ENCODE measurements at places on chromosomes 3 and 15. TPM values are rescaled to one million over a fixed set of nuclear protein-coding genes. Genes with fewer than 3 reads are reported as not detected.

- no peaks in the 10 kb centered on the region for H3K36me3 ChIP-seq
- no peak overlapping the region for H3K4me3 ChIP-seq
- no peaks in the 10 kb centered on the region for H3K4me1 ChIP-seq
These were observed 62.4 kb downstream of the ZBTB20 start for GRCh38 chr3:115084686-115085085.

Gene STAB1
- total RNA-seq, result not detected

DNA sequence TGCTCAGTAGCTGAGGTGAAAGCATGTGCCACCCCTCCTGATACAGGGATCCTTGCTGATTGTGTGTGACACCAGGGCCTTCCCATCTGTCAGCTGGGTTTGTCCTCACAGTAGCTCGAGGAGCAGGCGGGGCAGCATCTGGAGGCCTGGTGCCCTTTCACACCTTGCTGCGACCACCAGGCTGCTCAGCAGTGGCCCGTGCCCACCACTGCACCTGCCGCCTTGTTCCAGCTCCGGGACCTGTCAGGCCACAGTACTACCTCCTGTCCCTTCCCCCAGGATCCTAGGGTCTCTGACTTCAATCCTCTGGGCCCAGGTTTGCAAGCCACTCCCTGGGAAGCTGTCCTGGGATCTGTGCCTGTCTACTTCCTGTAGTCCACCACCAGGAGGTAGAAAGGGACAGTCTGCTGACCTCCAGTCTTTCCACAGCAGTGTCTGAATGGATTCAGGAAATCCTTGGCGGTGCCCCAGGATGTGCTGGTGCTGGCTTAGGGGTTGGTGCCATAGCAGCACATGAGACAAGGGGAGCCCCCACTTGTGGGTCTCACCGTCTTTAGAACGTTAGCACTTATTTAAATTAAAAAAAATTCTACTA lies 27.5 kb downstream of the APBA2 start:
- no peaks in the 10 kb centered on the region for H3K36me3 ChIP-seq
- DNase-seq, result no peak
- peaks cover 6% of the 10 kb centered on the region for H3K4me1 ChIP-seq
- no peak overlapping the region for H3K27ac ChIP-seq
- no peak overlapping the region for H3K4me3 ChIP-seq

- no peaks in the 10 kb centered on the region for H3K27me3 ChIP-seq
- H3K4me1 ChIP-seq, result no peaks in the 10 kb centered on the region
- H3K36me3 ChIP-seq, result no peaks in the 10 kb centered on the region
- no peak overlapping the region for H3K4me3 ChIP-seq
- DNase-seq, result no peak
- H3K27ac ChIP-seq, result no peak overlapping the region
These were observed 18.7 kb downstream of the THRB start for GRCh38 chr3:24475925-24476324.

DNA sequence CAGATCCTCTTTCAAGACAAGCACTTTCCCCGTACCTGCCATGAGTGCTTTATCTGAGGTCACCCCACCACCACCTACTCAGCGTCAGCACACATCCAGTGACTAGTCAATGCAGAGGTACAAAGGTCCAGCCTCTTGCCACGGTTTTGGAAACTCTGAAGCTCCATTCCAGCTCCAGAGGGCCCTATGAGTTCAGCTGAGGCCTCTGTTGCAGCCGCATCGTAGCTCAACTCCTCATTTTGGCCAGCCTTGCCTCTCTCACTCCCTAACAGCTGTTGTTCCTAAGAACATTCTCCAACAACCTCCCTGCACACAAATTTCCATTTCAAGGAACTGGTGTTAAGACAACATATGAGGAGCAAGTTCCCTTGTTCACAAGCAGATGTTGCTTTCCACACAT lies 405.1 kb upstream of the PROK2 start:
- no peak overlapping the region for H3K27ac ChIP-seq
- H3K36me3 ChIP-seq, result no peaks in the 10 kb centered on the region
- no peak overlapping the region for H3K4me3 ChIP-seq
- H3K27me3 ChIP-seq, result peaks cover 3% of the 10 kb centered on the region
- no peak for DNase-seq

DNA sequence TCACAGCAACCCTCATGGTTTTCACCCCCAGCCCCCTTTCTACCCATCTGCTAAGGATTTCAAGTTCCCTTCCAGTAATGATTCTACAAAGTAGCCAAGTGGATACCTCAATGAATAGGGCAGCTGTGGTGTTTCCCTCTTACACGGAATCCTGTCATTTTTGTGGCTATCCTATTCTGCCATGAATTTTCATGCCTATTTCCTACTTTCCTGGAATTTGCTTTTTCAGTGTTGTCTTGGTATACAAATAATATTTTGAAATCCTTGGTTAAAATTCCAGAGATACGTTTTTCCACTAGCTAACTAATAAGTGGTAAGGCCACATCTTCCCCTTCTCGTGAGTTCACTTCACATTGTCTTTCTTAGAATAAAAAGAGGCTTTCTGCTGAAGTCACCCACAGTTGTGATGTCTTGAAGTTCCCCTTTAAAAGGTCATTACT lies 7.5 kb downstream of the ADPRH start:
- H3K4me3 ChIP-seq, result no peak overlapping the region
- H3K27ac ChIP-seq, result no peak overlapping the region
- H3K36me3 ChIP-seq, result peaks cover 20% of the 10 kb centered on the region
- H3K27me3 ChIP-seq, result peaks cover 2% of the 10 kb centered on the region
- no peak for DNase-seq

Gene GRK7
- not detected for total RNA-seq

Gene NTRK3
- total RNA-seq, result not detected

- H3K4me1 ChIP-seq, result no peaks in the 10 kb centered on the region
- H3K27ac ChIP-seq, result no peak overlapping the region
- no peaks in the 10 kb centered on the region for H3K27me3 ChIP-seq
- H3K4me3 ChIP-seq, result no peak overlapping the region
These were observed 35.8 kb downstream of the ABHD5 start for GRCh38 chr3:43726521-43726920.

DNA sequence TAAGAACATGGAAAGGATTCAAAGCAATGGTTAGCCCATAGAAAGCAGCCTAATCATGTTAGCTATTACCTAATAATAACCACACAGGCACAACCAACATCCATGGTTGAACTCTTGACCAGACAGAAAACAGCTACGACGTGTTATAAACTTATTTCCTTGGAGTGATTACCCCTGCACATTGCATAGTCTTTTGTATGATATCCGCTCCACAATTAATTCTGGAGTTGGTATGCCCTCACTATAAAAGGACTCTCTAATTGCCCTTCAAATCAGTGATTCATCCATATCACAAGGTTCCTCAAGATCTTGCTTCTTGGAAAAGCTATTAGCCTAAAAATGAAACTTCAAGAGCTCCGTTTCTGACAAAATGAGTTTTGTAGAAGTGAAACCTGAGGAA lies 117.9 kb downstream of the SYNPR start:
- H3K4me1 ChIP-seq, result no peaks in the 10 kb centered on the region
- H3K36me3 ChIP-seq, result no peaks in the 10 kb centered on the region
- H3K4me3 ChIP-seq, result no peak overlapping the region

DNA sequence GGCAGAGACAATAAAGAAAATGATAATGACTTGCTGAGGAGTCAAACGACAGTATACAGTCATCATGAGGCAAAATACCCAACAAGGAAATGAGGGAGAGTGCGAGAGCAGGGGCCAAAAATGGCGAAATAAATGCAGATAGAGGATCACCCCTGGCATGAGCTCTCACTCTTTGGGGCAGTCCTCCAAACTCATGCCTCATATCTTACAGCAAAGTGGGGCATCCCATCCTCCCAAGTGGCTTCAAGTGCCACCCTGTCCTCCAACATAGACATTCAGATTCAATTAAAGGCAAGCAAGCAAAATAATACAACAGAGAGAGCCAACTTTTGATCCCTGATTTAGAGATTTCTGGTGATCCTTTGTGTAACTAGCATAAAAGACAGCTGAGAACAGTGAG lies 278.4 kb downstream of the GBE1 start:
- no peak overlapping the region for H3K4me3 ChIP-seq
- H3K27me3 ChIP-seq, result peaks cover 2% of the 10 kb centered on the region
- H3K4me1 ChIP-seq, result no peaks in the 10 kb centered on the region
- no peak overlapping the region for H3K27ac ChIP-seq
- H3K36me3 ChIP-seq, result no peaks in the 10 kb centered on the region

Gene TF
- 0.16 TPM for total RNA-seq

Gene ANKDD1A
- total RNA-seq, result 24.4 TPM

DNA sequence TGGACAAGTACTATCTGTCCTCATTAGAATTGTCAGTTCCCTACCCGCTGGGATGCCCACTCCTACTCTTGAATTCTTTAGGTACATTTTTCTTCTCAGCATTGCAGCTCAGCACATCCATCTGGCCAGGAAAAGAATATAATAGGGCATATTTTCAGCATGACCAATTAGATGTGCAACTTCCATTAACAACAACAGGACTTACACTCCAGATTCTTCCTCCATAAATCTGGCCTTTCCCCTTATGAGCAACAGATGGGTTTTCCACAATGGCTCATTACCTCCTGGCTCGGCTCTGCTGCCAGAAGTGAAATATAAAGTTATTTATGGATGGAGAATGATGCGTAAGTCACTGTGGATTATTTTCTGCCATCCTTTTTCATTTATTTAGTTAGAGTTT lies 443.8 kb upstream of the TGFBR2 start:
- no peaks in the 10 kb centered on the region for H3K36me3 ChIP-seq
- H3K4me1 ChIP-seq, result no peaks in the 10 kb centered on the region
- no peak overlapping the region for H3K27ac ChIP-seq
- H3K27me3 ChIP-seq, result no peaks in the 10 kb centered on the region
- H3K4me3 ChIP-seq, result no peak overlapping the region
- no peak for DNase-seq

GRCh38 chr3:111721747-111722146 lies 126.6 kb upstream of the ZBED2 start:
- no peak for DNase-seq
- H3K4me1 ChIP-seq, result peaks cover 10% of the 10 kb centered on the region
- no peak overlapping the region for H3K4me3 ChIP-seq
- peaks cover 32% of the 10 kb centered on the region for H3K36me3 ChIP-seq

Gene C15orf62
- total RNA-seq, result 0.45 TPM

Gene THUMPD3
- total RNA-seq, result 46.1 TPM

DNA sequence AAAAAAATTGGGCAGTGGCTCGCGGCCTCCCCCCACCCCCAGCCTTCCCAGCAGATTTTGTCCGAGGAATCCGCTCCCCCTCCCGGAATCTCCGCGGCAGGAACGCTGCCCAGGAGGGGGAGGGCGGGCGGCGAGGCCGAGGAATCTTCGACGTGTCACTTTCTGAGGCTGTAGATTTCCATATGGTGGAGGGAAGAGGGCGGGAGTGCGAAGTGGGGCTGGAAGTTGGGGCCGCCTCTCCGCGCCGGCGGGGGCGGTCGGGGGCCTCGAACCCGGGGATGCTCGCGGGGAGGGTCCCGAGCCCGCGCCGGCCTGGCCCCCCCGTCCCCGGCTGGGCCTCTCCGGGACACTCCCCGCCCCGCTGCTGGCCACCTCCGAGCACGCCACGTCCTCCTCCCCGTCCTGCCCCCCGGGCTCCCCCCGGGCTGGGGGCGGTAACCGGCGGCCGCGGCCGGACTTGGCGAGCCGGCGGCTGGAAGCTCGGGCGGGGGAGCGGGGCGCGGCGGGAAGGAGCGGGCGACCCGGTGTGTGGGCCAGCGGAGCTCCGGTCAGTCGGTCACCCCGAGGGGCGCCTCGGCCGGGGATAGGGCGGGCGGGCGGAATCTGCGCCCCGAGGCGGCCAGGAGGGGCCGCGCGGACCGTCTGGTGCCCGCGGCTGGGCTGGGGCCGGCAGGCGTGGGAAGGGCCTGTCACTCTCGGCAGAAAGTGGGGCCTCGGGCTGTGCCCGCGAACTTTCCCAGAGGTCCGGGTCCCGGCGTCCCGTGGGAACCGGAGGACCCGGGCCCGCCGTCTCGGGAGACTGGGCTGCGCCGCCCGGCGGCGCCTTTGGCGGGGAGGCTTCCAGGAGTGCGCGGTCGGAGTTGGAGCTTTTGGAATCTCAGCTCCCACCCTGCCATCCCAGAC lies 951 bp downstream of the FNDC3B start:
- no peaks in the 10 kb centered on the region for H3K27me3 ChIP-seq
- peak overlapping the region; percentile 86 for H3K4me3 ChIP-seq
- H3K36me3 ChIP-seq, result peaks cover 6% of the 10 kb centered on the region
- DNase-seq, result peak; percentile 52
- H3K4me1 ChIP-seq, result peaks cover 31% of the 10 kb centered on the region

DNA sequence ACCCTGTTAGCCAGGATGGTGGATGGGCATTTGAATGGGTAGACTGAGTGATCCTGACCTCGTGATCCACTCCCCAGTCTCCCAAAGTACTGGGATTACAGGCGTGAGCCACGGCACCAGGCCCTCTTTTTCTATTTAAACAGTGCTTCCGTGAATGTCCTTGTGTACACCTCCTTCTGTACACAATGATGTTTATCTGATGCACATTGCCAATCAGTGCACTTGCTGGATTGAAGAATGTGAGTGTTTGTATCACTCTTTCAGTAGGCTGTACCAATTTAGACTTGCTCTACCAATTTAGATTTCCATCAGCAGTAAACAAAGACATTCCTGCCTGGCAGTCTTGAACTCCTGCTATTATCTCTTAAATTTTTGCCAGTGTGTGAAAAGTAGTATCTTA lies 8.9 kb upstream of the ZNF619 start:
- H3K27ac ChIP-seq, result no peak overlapping the region
- DNase-seq, result no peak
- peaks cover 31% of the 10 kb centered on the region for H3K36me3 ChIP-seq
- H3K27me3 ChIP-seq, result no peaks in the 10 kb centered on the region
- peaks cover 24% of the 10 kb centered on the region for H3K4me1 ChIP-seq

DNA sequence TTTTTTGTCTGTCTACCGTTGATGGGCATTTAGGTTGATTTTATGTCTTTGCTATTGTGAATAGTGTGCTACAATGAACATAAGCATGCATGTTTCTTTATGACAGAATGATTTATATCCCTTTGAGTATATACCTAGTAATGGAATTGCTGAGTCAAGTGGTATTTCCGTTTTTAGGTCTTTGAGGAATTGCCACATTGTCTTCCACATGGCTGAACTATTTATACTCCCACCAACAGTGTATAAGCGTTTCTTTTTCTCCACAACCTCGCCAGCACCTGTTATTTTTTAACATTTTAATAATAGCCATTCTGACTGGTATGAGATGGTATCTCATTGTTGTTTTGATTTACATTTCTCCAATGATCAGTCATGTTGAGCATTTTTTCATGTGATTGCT lies 89.6 kb upstream of the GALNT15 start:
- no peak overlapping the region for H3K4me3 ChIP-seq
- no peak overlapping the region for H3K27ac ChIP-seq
- no peaks in the 10 kb centered on the region for H3K4me1 ChIP-seq
- DNase-seq, result no peak
- peaks cover 3% of the 10 kb centered on the region for H3K36me3 ChIP-seq
- H3K27me3 ChIP-seq, result peaks cover 9% of the 10 kb centered on the region

DNA sequence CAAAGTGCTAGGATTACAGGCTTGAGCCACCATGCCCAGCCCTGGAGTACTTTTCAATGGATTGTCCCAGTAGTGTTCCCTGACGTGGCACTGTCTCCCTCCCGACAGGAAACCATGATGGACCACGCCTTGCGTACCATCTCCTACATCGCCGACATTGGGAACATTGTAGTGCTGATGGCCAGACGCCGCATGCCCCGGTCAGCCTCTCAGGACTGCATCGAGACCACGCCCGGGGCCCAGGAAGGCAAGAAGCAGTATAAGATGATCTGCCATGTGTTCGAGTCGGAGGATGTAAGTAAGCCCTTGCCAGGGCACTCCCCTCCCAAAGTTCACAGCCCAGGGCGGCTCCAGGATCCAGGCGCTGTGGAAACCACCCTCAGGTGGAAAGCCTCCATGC lies 168.1 kb downstream of the NSMCE3 start:
- H3K4me3 ChIP-seq, result no peak overlapping the region
- no peak overlapping the region for H3K27ac ChIP-seq
- no peaks in the 10 kb centered on the region for H3K27me3 ChIP-seq
- H3K4me1 ChIP-seq, result peaks cover 2% of the 10 kb centered on the region
- no peak for DNase-seq
- H3K36me3 ChIP-seq, result no peaks in the 10 kb centered on the region

Gene HACL1
- total RNA-seq, result 25.5 TPM

Measured in activated CD8-positive, alpha-beta memory T cell treated with anti-CD3 and anti-CD28 coated beads, Interleukin-2, amount 10 ng/mL, durations not matched to agents 7 days and 5 days (primary cell).